ENCODE measurements at places on chromosomes 3 and 15.

DNA sequence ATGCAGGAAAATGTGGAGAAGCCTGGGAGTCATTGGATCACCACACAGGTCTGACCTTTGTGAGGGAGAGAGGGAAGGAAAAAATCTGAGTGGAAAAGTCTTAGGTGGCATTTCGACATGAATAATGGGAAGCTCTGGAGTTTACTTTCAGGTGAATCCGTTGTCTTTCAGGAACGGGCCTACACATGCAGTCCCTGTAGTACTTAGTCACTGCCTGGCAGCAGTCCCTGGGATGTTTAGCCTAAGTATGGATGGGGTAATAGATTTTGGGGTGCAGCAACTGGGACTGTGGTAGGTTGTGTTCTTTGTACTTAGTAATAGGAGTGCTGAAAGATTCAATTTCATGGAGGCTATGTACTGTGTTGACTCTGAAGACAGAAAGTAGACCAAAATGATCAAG is 227.5 kb upstream of the EPHA3 start:
- no peak for DNase-seq

DNA sequence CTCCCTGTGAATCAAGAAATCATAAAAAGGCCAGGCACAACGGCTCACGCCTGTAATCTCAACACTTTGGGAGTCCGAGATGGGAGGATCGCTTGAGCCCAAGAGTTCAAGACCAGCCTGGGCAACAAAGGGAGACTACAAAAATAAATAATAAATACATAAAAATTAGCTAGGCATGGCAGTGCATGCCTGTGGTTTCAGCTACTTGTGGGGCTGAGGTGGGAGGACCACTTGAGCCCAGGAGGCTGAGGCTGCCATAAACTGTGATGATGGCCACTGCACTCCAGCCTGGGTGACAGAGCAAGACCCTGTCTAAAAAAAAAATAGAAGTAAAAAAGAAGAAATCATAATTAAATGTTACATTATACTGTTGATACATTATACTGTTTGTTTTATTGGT is 28.0 kb upstream of the DCUN1D1 start:
- no peak for DNase-seq

GRCh38 chr3:14634763-14635400 is 16.7 kb upstream of the CCDC174 start:
- DNase-seq = no peak

DNA sequence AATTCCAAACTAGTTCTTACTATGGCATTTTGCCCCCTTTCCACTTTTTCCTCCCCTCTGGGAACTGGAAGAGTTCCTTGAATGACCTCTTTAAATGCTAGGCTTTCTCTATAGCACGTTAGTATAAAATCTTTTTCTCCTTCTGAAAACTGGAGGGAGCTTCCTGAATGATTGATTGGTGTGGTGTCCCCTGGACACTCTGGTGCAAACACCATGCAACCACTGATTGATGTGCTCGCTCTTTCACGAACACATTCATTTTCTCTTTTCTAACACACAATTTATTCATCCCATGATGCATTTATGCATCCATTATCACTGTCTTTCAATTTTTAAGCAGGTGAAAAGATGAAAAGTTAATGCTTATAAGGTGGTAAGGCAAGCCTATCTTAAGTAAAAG is 159.1 kb upstream of the NANOGP8 start:
- no peak for DNase-seq

- DNase-seq = no peak
Observed at GRCh38 chr3:64814351-64814750, 126.6 kb upstream of the ADAMTS9 start.
